Right renal cortex interstitium (tissue), 3 donors: ENCODE measurements at places on chromosomes 3 and 15.

- no peak for DNase-seq
These were observed 54.0 kb upstream of the DLG1 start for GRCh38 chr3:197352382-197352781.

DNA sequence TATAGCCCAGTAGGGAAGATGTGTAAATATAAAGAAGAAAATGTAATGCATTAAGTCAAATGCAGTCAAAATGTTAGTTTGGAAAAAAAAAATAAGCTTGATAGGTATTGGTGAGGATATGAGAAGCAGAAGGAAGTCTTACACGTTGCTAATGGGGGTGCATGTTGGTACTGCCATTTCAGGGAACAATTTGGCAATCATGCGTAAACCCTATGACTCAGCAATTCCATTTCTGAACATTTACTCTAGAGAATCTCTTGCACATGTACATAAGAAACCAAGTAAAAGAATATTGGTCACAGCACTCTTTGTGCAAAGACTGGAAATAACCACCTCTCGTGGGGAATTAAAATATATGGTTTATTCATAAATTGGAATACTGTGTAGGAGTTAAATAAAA lies 35.5 kb upstream of the TIMP4 start:
- DNase-seq = no peak

DNA sequence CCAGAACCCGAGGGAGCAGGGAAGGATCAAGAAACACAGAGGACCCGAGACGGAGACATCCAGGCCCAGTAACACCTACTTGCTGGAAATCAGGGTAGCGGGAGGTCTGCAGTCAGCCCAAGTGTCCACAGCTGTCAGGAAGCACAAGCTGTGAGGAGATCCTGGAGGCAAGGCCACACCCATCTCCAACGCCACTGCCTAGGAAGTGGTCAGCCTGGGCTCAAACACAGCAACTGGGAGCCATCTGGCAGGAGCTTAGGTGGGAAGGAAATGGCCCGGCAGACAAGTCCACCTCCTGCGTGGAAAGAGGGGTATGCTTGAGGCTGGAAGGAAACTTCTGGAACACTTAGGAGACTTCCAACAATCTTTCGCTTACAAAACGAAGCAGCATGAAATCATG lies 407.1 kb downstream of the VPS13C start:
- DNase-seq = no peak

DNA sequence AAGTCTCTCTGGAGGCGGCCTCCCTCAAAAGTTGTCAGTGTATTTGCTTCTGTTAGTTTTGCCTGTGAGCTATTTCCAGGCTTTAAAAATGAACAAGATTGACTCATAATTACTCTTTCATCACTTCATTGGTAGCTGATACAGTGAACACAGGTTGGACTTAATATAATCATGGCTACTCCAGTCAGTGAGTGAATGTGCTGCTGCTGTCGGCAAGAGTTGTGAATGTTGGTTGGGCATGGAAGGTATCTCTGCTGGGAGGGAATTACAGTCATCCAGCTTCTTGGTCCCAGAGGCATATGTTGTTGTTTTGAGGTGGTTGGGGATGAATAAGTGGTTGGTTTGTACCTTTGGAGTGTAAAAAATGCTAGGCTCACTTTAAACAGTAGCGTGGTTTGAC lies 11.5 kb downstream of the TCF12 start:
- DNase-seq = no peak

DNA sequence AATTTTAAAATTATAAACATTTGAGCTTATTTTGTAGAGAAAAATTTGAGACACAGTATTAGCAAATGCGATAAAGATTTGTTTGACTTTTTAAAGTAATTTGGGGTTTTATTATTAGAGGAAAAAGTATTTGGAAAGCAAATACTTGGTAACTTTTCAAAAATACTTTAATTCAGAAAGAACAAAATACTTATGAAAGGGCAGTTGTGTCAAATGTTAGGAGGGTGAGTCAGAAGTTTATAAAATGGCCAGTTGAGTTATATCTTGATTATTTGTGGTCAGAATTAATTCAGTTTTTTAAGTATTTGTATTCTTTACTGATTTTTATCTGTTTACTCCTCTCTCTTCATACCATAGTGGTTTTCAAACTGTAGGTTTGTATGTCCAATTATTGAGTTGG lies 12.1 kb downstream of the LACTB start:
- no peak for DNase-seq

DNA sequence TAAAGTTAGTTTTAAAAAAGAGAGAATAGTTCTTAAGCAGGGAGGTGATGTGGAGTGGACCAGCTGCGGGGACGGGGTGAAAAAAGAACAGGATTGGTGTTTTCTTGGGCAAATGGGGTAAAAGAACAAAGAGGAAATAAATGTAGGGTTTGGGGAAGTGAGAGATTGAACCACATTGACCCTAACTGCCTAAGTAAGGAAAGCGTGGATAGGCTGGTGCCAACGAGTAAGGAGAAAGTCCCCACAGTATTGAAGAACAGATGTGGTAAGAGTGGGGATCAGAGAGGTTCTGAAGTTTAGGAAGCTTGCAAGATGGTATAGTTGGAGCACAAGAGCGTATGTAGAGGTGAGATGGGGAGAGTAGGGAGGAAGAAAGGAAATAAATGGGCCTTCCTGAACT lies 17.0 kb downstream of the IREB2 start:
- no peak for DNase-seq

DNA sequence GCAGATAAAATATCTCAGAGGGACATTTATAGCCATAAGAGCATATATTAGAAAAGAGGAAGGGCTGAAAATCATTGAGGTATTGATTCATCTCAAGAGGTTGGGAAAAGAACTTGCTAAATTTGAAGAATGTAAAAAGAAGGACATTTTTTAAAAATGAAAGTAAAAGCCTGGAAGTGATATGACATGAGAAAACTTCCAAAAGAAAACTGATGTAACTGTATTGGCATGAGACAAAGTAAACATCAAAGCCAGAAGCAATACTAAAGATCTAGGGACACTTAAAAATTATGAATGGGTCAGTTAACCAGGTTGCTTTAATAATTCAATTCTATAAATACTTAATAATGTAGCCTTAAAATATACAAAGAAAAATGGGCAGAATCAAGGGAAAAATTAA lies 31.9 kb downstream of the CEP63 start:
- no peak for DNase-seq

DNA sequence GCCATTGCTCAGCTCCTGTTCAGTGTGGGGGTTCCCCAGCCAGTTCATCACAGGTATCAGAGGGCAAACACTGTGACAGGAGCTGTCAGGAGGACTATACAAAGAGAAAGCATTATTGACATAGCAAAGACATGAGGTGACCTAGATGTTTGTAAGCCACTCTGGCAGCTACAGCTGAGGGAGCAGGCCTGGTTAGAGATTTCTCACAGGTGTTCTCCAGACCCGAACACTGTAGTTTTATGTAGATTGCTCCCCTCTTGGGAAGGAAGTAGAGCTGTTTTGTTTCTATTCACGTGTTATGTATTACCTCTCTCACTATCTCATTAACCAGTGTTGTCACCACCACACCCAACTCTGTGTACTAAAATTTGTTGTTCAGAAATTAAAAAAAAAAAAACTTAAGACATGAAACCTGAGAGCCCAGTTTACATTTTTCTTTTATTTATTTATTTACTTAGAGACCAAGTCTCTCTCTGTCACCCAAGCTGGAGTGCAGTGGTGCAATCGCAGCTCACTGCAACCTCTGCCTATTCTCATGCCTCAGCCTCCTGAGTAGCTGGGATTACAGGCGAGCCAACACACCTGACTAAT lies 123.7 kb downstream of the RBPMS2 start:
- no peak for DNase-seq

DNA sequence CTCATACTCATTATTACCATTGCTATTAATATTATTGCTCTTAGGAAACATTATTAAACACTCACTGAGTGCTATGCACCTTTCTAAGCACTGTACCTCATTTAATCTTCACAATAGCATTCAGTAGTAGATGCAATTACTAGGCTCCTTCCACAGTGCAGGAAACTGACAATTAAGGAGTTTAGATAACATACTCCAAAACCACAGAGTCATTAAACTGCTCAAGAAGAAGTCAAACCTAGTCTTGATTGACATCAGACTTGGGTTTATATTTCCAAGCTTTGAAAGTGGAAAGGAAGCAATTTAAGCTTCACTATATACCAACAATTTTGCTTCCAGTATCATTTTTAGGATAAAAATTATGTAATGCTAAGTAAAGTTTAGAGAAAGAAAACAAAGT lies 490.1 kb upstream of the ARRDC4 start:
- no peak for DNase-seq

GRCh38 chr3:10594915-10595314 lies 89.5 kb upstream of the ATP2B2 start:
- peak; percentile 63 for DNase-seq

GRCh38 chr3:196292286-196292923 lies 4.9 kb upstream of the PCYT1A start:
- DNase-seq = no peak

- no peak for DNase-seq
These were observed 9.6 kb upstream of the MYZAP start for GRCh38 chr15:57582090-57582489.

DNA sequence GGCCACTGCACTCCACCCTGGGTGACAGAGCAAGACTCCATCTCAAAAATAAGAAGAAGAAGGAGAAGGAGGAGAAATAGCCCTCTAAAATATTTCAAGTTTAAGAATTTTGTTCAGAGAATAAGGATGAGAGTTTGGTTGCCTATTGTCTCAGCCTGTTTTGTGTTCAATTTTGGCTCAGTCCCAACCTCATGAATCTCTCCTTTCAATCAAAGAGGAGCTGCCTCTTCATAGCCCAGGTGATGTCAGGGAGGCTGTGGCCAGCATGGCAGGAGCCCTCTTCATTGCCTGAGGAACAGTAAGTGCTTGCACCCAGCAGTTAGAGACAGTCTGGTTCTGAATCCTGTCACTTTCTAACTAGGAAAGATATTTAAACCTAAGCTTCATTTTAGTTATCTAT lies 55.0 kb downstream of the BDH1 start:
- DNase-seq = no peak

DNA sequence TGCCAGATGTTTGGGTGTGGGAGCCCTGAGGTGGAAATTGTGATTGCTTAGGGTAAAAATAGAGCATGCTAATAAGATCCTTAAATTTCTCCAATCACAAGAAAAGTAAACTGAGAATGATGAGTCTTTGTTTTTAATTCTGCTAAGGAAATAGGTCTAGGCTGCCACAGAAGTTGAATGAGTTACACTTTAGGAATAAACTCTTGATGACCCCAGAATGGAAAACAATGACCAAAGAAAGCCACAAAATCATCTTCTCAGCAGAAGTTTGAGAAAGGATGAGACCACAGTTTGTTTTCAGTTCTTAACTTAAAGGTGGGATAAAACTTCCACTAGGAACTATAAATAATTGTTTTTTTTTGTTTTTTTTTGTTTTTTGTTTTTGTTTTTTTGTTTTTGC lies 164.6 kb upstream of the BCL6 start:
- no peak for DNase-seq

DNA sequence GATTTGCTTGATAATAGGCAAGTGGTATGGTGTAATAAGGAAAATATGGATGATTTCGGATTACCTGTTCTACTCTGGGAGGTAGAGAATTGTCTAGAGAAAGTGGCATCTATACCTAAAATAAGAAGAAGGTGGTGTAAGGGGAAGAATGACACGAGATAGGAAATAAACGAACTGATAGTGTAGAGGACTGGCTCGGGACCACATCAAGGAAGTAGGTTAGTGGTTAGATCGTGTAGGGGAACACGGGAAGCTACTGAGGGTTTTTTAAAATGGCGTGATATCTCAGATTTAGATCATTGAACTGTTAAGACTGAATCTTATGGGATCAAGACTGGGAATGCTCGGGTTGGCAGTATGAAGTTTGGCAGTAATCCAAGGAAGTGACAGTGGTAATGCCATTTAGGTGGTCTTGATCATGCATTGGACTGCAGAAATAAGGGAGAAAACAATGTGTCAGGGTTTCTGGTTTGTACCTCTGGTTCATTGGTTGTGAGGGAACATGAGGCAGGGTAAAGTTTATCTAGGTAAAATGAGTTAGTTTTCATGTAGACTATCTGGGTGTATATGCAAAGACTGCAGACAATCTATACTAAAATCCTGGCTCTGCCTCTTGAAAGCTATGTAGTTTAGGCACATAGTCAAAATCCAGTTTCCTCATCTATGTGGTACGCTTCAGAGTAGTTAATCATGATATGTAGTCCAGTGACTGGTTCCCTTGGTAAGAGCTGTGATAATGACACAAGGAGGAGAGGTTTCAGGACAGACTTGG lies 7.4 kb downstream of the RPL14 start:
- no peak for DNase-seq

- no peak for DNase-seq
These were observed 152.6 kb upstream of the GBE1 start for GRCh38 chr3:81913886-81914663.

GRCh38 chr3:22569570-22569969 lies 633.6 kb upstream of the UBE2E2 start:
- DNase-seq = no peak

GRCh38 chr15:70486451-70487386 lies 276.6 kb downstream of the UACA start:
- no peak for DNase-seq

DNA sequence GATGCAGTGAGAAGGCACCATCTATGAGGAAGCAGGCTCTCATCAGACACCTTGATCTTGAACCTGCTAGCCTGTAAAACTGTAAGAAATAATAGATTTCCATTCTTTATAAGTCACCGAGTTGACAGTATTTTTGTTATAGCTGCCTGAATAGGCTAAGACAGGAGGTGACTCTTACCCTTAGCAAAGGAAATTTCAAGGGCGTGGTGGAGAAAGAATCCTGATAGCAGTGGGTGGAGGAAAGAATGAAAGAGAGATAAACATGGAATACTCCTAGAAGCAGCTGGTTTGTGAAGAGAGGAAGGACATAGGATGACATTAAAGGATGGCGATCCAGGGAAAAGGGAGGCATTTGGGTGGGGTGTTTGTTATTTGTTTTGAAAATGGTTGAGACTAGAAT lies 41.4 kb downstream of the SIDT1 start:
- DNase-seq = no peak

DNA sequence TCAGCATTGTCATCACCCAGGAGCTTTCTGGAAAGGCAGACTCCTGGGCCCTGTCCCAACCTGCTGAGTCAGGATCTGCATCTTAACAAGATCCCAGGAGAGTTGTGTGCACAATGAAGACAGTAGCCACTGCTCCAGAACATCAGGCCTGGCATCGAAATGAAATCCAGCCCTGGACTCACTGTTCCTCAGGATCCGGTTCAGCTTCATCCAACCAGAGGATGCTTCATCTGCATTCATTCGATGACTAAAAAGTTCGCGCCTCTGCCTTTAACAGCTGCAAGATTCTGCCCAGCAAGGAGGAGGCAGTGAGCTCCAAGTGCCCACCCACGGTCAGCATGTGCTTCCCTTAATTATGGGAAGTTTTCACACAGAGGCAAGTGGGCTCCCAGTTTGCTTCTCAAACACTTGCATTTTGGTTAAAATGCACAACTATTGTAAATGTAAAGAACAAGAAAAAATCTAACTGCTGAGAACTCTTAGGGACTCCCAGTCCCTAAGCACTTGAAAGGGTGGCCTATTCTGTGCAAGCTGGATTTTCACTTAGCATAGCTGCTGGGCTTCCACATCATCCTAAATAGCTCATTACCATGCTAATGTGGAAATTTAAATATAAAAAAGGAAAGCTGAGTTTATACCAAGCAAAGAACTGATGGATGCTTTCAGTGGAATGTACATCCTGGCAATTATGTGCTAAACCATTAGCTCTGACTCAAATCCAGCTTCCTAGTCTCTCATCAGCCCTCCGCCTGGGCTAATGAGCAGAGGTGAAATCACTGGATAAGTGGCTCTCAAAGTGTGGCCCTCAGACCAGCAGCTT lies 25.5 kb upstream of the ESYT3 start:
- no peak for DNase-seq

GRCh38 chr15:59168536-59168935 lies 38.1 kb upstream of the LDHAL6B start:
- no peak for DNase-seq

- no peak for DNase-seq
These were observed 44.5 kb upstream of the MAGI1 start for GRCh38 chr3:66083096-66083678.
